A549 (cell line): ENCODE measurements at places on chromosomes 4 and X.

DNA sequence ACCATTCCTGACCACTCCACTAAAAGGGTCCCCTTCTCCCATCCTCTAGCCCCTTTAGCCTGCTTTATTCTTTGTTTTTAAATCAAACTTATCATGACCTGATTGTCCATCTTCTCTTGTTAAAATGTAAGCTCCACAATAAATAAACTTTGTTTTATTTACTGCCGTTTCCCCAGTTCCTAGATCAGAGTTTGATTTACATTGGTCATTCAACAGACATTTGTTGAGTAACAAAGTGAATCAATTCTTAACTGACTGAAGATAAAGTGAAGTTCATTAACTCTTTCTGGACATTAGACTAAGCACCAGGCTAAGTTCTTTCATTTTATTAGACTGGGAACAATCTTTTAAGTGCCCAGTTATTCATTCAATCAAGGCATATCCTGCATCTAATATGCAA lies 263.2 kb upstream of the FTHL17 start:
- DNase-seq: no peak

DNA sequence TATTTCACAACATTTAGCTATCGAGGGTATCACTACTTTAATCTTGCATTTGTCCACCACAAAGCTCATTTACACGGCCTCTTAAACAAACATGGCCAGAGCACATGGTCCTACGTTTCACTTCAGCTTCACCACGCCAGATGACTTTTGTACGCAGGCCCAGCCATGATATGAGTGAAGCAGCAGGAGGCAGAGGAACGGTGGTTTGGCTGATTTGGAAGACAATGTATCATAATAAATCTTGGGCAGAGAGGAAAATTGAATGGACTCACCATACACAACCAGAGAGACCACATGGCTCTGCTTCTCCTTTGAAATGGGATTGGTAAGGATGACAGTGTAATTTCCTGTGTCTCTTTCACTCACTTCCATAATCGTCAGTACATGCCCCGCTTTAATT lies 15.3 kb downstream of the KDR start:
- DNase-seq: no peak

- DNase-seq: no peak
Measured at GRCh38 chr4:123190176-123190575, 206.4 kb upstream of the SPRY1 start.

GRCh38 chrX:115606861-115607260 lies 45.9 kb downstream of the PLS3 start:
- DNase-seq: no peak

- DNase-seq: no peak
Measured at GRCh38 chrX:40773809-40774208, 38.5 kb upstream of the MED14 start.
